ENCODE measurements at places on chromosomes 6 and 20.

- DNase-seq: no peak
- H3K4me3 ChIP-seq: no peak overlapping the region
- no peaks in the 10 kb centered on the region for H3K36me3 ChIP-seq
- H3K27ac ChIP-seq: no peak overlapping the region
- peaks cover 6% of the 10 kb centered on the region for H3K27me3 ChIP-seq
Observed at GRCh38 chr20:10179574-10180298, 38.9 kb upstream of the SNAP25 start.

- no peak overlapping the region for H3K4me3 ChIP-seq
- H3K36me3 ChIP-seq: no peaks in the 10 kb centered on the region
- H3K4me1 ChIP-seq: no peaks in the 10 kb centered on the region
- no peaks in the 10 kb centered on the region for H3K27me3 ChIP-seq
- no peak overlapping the region for H3K27ac ChIP-seq
- DNase-seq: no peak
Observed at GRCh38 chr6:11625302-11625701, 87.8 kb downstream of the TMEM170B start.

- no peak overlapping the region for H3K4me3 ChIP-seq
- H3K27me3 ChIP-seq: no peaks in the 10 kb centered on the region
- DNase-seq: no peak
- H3K36me3 ChIP-seq: peaks cover 26% of the 10 kb centered on the region
Observed at GRCh38 chr20:52179331-52180179, 12.0 kb downstream of the ZFP64 start.

- no peaks in the 10 kb centered on the region for H3K27me3 ChIP-seq
- no peaks in the 10 kb centered on the region for H3K36me3 ChIP-seq
- no peak overlapping the region for H3K27ac ChIP-seq
- no peaks in the 10 kb centered on the region for H3K4me1 ChIP-seq
- no peak overlapping the region for H3K4me3 ChIP-seq
- no peak for DNase-seq
Observed at GRCh38 chr6:119915971-119916370, 566.4 kb upstream of the MAN1A1 start.

- H3K27me3 ChIP-seq: no peaks in the 10 kb centered on the region
- peaks cover 9% of the 10 kb centered on the region for H3K4me1 ChIP-seq
- no peaks in the 10 kb centered on the region for H3K36me3 ChIP-seq
- peak overlapping the region; percentile 58 for H3K4me3 ChIP-seq
- peak overlapping the region; percentile 84 for H3K27ac ChIP-seq
Observed at GRCh38 chr6:125779924-125780539, 10.7 kb upstream of the NCOA7 start.

GRCh38 chr20:38267901-38268514, 7.5 kb upstream of the KIAA1755 start:
- H3K27me3 ChIP-seq: no peaks in the 10 kb centered on the region
- H3K36me3 ChIP-seq: no peaks in the 10 kb centered on the region
- peak; percentile 38 for DNase-seq
- no peak overlapping the region for H3K4me3 ChIP-seq

DNA sequence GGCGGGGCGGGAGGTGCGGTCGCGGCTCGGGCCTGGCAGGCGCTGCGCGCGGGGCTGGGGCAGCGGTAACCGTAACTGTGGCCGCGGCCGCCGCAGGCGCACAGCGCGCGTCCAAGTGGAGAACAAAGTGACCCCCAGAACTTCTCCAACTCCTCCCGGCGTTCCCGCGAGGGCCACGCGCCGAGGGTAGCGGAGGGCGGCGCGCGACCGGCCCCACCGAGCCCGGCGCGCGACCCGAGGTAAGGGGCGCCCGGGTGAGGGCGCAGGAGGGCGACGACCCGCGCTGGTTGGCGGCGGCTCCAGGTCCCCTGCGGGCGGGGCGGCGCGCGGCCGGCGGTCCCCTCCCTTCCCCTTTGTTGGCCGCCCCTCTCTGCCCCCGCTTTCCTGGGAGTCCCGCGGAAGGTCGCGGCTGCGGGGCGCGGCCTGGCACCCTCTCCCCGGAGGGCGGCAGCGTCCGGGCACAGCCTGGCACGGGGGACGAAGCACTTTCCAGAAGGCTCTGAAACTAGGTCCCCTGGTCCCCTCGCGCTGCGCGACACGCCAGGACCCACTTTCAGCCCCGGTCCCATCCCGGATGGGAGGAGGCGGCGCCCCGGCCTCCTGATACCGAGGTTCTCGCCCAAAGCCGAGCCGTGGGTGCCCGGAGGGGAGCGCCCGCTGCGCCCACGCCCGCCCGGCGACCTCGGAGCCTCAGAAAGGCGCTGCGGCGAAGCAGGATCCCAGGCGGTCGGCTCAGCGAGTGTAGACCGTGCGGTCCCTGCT, at the start of gene TIAM2:
Gene TIAM2 (plus strand): TSS at position 62 of the 762 bp plus-strand sequence. CDS start 133,909 bp downstream, outside the sequence.
- H3K4me1 ChIP-seq: no peaks in the 10 kb centered on the region
- DNase-seq: no peak
- H3K4me3 ChIP-seq: peak within 1 kb of the TSS; percentile 42

GRCh38 chr20:16445482-16445881, 127.8 kb downstream of the KIF16B start:
- H3K27me3 ChIP-seq: no peaks in the 10 kb centered on the region
- H3K4me1 ChIP-seq: no peaks in the 10 kb centered on the region
- H3K36me3 ChIP-seq: no peaks in the 10 kb centered on the region
- H3K4me3 ChIP-seq: no peak overlapping the region

DNA sequence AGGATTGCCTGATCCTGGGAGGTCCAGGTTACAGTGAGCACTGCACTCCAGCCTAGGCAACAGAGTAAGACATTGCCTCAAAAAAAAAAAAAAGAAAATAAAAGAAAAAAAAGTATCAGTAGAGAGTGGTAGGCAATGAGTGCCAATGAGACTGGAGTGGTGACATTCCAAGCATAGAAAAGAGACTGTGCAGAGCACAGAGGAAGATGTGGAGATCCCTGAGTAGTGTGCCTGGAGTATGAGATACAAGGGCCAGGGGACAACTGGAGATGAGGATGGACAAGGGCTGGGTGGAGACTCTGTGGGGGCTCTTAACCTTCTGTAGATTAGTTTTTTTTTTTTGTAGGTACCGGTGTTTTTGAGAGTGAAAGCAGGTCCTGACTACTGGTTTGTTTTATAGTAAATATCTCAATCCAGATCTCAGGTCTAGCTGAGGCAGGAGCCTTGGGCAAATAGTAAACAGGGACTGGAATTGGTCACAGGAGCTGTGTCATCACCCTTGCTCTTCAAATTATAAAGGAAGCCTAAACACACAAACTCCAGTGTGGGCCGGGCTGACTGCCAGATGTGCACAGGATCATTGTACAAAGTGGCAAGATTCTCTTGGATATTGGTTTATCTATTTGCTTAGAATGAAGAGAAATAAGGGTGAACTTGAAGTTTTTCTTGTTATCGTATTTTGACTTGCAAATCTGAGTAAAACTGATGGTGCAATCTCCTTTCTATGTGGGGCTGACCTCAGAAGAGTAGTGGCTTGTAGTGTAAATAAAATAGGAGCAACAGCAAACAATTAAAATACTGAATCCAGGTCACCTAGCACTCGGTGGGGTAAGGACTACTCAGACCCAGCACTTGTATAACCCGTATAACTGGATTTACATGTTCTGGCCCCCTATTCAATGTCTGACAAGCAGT, 144.9 kb downstream of the SOX4 start:
- no peaks in the 10 kb centered on the region for H3K36me3 ChIP-seq
- no peak overlapping the region for H3K4me3 ChIP-seq
- H3K4me1 ChIP-seq: peaks cover 30% of the 10 kb centered on the region

GRCh38 chr6:149834513-149835481, 29.4 kb downstream of the LRP11 start:
- H3K36me3 ChIP-seq: peaks cover 56% of the 10 kb centered on the region
- H3K4me1 ChIP-seq: peaks cover 9% of the 10 kb centered on the region

Data from RWPE2 (cell line).